Esophagus squamous epithelium (tissue), 5 donors: ENCODE measurements at places on chromosomes 4 and X.

DNA sequence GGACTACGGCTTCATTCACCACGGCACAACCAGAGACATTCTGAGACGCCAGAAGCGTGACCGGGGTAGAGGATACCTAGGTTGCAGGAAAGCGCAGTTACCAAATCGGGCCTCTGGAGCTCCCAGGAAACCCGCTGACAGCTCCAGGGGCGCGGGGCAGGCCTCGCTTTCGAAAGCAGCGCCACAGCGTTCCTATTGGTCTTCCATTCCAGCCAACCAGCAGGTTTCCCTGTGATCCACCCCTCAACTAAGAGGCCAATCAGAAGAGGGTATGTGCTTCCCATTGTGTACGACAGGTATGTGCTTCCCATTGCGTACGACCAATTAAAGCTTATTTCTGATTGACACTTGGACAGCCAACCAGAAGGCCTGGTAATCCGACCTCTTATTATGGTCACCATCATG, 14.9 kb downstream of the SNX12 start:
- no peak for DNase-seq

- DNase-seq, result no peak
Measured at GRCh38 chr4:78606530-78607095, 55.0 kb downstream of the ANXA3 start.

DNA sequence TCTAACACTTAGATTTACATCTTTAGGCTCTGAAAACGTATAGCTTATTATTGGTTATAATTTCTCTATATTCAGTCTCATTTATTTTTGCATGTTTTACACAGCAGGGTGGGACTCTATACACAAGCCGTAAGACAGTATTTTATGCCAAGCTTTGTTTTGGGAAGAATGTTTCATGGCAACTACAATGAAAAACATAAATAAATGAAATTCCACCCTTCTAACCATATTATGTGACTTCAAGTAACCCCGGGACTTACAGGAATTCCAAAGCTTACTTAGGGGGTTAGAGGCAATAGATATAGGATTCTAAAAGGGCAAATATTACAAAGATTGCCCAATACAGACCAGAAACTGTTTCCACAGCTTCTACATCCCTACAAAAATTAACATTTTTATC, 370.9 kb downstream of the PRR32 start:
- no peak for DNase-seq

- DNase-seq, result no peak
Measured at GRCh38 chr4:46844325-46844917, 64.6 kb downstream of the COX7B2 start.

DNA sequence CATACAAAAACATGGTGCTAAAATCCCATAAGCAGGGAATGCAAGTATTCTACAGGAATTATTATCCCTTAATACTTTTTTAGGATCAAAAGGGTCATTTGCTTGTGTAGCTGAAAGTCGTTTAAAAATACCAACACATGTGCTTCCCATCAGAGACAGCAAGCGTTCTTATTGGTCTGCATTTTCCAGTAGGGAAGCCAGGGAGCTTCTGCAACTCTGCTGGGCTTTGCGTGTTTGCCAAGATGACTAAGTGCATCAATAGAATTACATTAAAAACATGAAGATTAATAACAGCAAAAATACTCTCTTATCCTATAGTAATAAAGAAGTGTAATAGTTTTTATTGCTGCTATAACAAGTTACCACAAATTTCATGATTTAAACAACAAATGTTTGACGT, 111.2 kb downstream of the QDPR start:
- DNase-seq, result no peak

DNA sequence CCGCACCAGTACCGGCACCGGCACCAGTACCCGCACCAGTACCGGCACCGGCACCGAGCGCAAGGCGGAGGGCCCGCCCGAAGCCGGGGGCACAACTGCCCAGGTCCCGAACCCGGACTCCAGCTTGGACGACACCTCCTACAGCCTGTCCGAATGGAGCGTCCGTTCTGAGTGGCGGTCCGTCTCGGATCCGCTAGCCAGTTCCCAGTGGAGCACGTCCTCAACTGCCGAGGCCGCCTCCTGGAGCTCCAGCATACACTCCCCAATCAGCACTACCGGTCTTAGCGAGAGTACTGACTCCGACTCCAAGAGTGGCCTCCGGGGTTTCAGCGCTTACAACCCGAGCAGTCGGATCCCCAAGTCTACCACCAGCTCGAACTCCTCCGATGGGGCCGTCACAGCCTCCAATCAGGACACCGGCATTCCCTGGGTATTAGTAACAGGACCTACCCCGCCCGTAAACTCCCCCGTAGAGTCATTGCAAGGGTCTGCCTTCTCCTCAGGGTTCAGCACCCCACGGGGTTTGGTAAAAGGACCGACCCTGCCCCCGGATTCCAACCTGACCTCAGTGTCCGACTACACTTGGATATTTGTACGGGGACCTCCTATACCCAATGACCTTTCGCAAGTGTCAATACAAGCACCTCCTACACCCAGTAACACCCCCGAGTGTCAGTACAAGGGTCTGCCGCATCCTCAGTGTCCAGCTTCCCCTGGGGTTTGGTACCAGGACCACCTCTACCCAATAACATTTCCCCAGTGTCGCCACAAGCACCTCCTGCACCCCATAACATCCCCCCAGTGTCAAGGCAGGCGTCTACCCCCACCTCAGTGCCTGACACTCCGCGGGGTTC, 721 bp upstream of the MAOA start:
- DNase-seq, result no peak

DNA sequence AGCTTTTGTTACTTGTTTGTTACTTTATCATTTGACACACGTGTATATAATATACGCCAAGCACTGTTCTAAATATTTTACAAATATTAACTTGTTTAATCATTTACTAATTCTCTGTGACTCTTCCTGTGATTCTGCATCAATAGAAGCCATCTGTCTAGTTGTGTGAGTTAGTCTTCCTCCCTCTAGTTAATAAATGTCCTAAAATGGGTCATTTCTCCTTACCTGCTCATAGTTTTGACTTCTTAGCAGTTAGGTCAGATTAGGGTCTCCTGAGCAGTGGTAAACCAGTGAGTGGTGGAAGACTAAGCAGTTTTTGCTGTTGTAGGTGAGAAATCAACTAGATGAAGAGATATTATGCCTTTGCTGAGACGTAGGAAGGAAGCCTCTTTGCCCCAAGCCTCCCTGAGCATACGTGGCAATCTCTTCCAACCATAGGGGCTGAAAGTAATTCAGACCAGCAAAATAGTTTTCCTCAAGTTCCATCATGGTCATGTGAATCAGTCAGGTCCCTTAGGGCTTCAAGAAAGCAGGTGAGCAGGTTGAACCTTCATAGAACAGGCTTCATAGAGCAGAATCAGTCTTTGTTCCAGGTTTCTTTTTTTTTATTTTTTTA, 38.7 kb upstream of the THOC2 start:
- DNase-seq, result no peak

DNA sequence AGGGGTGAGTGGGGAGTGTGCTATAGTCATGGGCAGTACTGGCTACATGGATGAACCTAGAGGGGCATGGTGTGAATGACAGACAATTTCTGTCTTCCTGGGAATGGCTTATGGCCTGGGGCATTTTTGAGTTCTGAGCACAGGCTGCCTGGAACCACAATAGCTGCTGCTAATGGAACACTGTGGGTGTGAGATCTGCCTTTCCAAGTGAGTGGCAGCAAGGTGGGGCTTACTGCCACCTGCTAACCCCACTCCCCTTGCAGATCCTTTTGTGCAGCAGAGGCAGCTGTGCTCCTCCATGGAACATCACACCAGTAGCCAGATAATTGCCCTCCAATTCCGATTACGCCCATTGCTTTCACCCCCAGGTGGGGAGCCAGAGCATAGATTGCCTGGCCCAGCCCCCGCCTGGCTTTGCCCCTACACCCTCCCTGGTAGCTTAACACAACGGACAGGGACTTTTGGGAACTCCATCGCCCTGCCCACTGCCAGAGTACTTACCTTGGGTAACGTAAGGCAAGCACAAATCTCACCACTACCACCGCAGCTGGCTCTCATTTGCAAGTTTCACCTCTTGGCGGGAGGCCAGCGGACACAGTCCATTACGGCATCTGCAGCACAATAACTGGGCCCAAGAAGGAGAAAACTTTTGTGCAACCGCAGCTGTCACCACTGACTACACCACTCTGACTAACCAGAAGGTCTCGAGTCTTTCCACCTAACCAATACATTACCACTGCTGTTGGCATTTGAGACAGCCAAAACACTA, 421.2 kb upstream of the NWD2 start:
- DNase-seq, result no peak

DNA sequence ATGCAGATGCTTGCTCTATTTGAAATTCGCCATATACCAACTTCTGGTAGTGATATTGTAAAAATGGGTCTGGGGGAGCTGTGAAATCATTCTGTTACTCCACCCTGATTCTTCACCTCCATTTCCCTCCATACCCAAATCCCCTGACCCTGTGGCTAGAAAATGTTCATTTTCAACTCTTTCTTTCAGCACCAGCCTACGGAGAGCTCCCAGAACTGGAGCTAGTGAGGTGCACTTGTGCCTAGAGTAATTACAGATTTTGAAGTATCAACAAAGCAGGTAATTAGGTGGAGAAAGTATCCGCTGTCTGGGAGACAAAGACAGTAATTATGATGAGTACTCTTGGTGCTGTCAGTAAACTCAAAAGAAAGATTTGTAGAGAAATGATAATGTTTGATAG, 8.1 kb downstream of the ARHGAP36 start:
- DNase-seq, result no peak

- no peak for DNase-seq
Measured at GRCh38 chr4:110904435-110905065, 281.7 kb upstream of the PITX2 start.
